ENCODE measurements at places on chromosomes 6 and 20.
A peak's percentile ranks its signal among the peaks of the same experiment; 100 is the strongest.

- DNase-seq = no peak
Measured at GRCh38 chr6:37514837-37515236, 15.1 kb upstream of the CCDC167 start.

DNA sequence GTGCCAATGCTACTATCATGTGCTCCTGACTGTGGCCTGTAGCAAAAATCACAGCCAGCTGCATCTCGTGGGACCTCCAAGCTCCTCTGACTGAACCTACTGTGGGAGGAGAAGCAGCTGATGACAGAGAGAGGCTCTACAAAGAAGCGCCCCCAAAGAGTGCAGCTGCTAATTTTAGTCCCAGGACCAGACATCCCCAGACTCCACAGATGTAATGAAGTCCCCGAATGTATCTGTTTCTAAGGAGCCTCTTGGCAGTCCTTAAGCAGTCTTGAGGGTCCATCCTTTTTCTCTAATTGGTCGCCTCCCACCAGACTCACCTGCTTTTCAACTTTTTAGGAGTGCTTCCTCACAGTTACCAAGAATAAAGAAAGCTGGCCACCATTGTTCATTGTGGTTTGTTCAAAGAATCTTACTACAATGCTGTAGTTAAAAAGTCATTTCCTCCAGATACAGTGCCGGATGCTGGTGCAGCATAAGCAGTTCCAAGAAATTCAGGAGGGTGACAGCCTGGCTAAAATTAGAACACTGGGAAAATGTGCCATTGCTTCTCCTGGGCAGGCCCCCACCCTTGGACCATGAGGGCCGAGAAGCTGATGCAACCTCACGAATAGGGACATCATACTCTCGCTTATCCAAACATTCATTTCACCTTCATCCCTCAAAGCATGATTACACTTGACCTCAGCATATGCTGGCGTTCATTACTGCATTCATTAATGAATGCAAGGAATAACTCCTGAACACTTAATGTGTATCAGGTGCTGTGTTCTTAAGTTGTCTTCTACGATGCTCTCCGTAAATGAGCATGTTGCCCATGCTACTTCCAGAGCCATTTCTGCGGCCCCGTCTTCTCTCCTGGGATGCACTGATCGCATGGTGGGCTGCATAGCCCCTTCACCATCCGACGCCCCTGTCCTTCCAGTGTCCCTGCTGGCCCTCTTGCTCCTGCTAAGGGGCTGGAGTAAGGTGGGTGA, 66.4 kb downstream of the LY86 start:
- DNase-seq = no peak

DNA sequence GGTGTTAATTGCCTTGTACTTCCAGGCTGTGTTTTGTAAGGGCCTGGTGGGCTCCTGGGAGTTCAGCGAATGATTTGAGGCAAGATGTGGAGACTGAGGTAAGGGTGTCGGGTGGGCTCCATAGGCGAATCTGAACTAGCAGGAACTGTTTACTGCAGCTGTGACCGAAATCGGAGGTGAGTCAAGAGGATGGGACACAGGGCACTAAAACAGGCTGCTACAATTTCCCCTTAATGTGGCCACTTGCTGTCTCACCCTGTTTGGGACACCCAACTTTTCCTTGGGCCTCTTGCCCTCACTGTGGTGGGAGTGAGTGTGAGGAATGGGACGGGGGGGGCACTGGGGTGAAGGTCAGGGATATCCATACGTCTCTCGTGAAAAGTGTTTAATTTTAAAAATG, 53.9 kb upstream of the MCUR1 start:
- no peak for DNase-seq

DNA sequence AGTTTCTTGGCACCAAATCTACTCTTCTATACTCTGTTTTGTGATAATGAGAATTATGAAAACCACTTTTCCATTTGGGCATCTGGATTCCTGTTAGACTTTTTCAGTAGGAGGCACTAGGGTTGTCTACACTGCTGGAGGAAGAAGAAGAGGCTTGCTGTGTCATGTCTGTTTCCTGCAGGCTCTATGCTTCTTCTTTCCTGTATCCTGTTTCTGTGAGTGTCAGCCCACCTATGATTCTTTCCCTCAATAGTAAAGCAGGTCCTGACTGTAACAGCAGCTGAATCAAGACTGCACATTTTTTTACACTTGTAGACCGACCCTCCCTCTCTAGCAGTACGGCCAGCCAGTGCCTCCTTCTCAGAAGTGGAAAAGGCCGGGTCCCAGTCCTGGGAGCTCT, 603.9 kb downstream of the HDGFL1 start:
- DNase-seq = no peak

- DNase-seq = peak; percentile 94
Measured at GRCh38 chr20:51446656-51447055, 95.9 kb downstream of the NFATC2 start.

- DNase-seq = no peak
Measured at GRCh38 chr6:163390770-163391169, 23.7 kb upstream of the QKI start.

DNA sequence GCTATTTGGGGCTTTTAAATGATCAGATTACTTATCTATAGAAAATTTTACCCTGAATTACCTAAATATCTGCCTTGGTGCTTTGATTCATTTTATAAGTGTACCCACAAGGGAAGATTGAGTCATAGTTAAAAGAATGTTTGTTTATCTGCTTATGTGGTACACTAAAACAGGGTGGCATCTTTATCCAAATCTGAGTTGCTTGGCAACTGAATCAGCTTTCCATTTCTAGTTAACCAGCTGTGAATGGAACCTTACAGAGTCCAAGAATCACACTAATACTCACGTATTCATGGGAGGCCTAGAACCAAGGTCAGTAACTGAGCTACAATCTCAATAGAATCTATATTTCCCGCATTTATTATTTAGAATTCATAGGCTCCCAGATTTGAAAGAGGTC, 44.0 kb upstream of the CAP2 start:
- DNase-seq = no peak

Data from RCC 7860 (cell line).